NCI-H69 (cell line): ENCODE measurements at places on chromosomes 3 and 15.

- DNase-seq, result no peak
These were observed 133.4 kb downstream of the FOXP1 start for GRCh38 chr3:71450162-71450561.

- peak; percentile 76 for DNase-seq
These were observed 80.5 kb upstream of the SLC24A5 start for GRCh38 chr15:48040166-48040817.

DNA sequence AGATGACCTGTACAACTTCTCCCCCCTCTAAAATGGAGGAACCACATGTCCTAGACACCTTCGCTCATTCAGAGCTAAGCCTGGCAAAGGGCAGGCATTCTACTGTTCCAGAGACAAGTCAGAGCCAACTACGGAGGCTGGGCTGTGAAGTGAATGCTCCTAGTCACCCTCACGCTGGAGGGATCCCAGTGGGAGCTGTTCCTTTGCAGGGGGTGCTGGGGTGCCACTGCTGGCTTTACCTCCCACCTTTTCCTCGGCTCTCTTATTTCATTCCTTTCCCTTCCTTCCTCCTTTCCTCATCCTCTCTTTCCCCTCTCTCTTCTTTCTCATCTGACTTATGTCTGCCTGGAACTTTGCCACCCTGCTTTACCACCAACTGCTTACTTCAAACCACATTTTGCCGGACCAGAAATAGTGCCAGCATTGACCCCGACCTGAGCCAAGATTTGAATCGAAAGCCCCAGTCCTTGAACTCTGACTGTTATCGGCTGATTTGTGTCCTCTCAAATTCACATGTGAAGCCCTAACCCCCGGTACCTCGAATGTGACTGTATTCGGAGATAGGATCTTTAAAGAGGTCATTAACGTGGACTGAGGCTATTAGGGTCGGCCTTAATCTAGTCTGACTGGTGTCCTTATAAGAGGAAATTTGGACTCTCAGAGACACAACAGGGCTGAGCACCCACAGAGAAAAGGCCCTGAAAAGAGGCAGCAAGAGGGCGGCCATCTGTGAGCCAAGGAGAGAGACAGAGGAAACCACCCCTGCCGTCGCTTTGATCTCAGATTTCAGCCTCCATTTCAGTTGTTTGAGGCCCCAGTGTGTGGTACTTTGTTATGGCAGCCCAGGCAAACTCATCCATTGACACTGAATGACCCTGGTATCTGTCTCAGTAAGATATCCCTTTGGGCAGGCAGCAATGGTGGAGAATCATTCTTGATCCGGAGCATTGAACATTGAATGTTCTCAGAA lies 31.3 kb upstream of the TBC1D21 start:
- no peak for DNase-seq

GRCh38 chr3:42339321-42339720 lies 71.1 kb downstream of the LYZL4 start:
- peak; percentile 62 for DNase-seq

DNA sequence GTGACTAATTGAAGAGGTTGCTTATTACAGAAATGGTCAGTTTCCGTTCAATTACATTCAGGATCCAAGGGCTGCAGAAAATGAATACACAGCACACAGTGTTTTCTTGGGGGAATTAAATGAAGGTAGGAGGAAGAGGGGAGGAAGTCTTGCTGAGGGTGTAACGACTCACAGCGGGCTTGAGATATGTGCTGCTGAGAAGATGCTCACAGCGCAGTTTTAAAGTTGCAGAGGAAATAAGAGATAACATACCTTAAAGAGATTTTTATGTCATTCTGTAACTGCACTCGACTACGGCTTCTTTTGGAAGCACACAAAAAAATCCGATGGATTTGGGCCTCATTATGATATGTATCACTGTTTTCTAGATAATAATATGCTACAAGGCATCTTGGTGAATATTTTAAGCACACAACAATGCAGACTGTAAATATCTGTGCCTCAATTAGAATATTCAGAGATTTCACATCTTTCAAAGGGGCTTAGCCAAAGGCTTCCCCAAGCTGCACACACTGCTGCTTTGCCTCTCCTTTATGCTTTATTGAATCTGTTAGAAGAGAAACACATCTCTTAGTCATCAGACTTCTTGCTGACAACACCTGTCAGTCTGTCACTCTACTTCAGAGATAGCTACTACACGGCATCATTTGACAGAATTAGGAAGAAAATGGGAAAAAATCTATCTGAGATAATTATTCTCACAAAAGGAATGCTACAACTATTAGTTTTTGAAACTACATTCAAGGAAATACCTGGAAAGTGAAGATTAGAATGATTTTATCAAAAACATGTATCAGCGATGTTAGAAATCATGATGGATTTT lies 773.2 kb downstream of the OTOL1 start:
- peak; percentile 80 for DNase-seq

GRCh38 chr3:18529631-18530030 lies 104.5 kb upstream of the SATB1 start:
- DNase-seq, result peak; percentile 17

GRCh38 chr3:122774564-122774963 lies 19.1 kb downstream of the HSPBAP1 start:
- no peak for DNase-seq

DNA sequence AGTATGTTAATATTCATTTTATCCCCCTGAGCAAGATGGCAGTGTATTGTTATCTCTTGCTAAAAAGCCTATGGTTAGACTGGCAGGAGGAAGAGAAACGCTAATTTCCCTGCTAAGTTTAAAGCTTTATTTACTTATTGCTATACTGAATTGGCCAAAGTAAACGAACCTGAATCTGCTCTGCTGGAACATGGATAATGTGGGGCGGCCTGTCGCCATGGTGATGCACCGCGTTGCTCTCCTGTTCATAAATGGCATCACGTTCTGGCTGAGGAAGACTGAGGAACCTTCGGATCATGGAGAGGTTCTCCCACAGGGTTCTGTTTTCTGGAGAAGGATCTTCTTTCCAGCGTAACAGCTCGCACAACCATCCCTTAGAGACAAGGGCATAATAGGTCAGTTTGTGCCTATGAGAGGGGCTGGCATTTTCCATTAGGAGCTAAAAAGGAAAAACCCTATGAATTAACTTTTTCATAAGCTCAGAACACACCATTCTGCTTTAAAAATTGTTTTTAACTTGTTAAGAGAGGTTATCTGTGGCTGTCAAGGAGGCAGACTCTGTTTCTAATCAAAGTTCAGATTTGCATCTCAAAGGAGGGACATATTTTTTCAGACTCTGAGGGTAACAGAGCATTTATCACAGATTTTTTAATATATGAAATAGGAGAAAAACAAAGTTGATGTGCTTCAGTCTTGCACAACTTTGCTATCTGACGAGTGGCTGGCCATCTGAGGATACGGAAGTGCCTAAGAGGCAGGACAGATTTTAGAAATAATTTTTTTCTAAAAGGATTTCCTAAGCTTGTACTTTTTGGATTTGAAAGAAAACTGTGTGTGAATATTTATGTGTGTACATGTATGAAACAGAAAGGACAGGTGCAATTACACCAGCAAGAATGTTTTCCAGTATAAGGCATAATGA lies 73.1 kb downstream of the SATB1 start:
- peak; percentile 94 for DNase-seq

DNA sequence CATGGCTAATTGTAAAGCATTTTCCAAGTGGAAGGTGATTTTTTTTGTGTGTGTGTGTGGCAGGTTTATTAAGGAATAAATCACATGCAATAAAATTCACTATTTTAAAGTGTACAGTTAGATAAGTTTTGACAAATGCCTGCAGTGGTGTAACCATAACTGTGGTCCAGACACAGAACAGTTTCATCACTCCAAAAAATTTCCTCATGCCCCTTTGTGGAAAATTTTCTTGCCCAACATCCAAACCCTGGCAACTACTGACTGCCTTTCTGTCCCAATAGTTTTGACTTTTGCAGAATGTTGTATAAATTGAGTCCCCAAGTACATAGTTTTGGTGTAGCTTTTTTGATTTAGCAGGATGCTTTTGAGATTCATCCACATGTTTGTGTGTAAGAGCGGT lies 135.1 kb upstream of the KLHL25 start:
- DNase-seq, result no peak

- DNase-seq, result no peak
These were observed 61.3 kb upstream of the RASGRP1 start for GRCh38 chr15:38625886-38626285.

GRCh38 chr15:90564051-90564450 lies 34.3 kb downstream of the CRTC3 start:
- DNase-seq, result no peak

- DNase-seq, result no peak
These were observed 165.7 kb downstream of the P3H2 start for GRCh38 chr3:189954733-189955665.

DNA sequence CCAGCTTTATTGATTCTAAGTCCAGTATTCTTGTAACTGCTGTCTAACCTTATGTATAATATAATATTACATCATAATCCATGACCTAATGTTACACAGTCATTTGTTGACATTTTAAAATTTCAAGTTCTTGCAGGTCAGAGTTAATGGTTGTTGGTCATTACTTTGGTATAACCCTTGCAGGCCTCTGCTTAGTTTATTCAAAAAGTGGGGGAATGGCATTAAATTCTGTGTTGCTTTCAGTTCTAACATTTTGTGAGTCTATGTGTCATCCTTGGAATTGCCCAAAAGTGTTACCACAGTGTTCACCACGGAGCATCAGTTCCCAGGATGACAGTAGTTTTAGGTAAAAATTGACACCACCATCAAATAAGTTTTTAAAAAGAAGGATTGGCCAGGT lies 174.8 kb upstream of the BCL6 start:
- no peak for DNase-seq

DNA sequence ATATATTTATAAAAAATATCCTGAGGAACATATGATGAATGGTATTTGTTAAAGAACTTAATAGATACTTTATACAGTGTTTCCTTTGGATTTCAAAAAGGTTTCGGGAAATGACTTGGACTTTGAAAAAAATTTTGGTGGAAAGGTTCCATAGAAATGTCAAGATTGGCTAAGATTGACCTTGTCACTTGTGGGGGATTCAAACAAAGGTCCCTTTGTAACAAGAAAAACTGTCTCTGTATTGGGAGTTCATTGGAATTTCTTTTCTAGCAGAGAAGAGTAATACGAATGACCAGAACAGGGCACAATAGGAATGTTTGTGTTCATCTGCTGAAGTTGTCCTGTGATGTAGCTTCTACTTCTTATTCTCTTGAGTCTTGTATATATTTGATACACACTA lies 43.2 kb downstream of the ARHGEF26 start:
- no peak for DNase-seq

- DNase-seq, result no peak
These were observed 309.1 kb upstream of the ICE2 start for GRCh38 chr15:60787837-60788691.

- peak; percentile 33 for DNase-seq
These were observed 23.5 kb upstream of the SQOR start for GRCh38 chr15:45611305-45611704.

- no peak for DNase-seq
These were observed 9.2 kb downstream of the FNDC3B start for GRCh38 chr3:172048599-172048998.

GRCh38 chr3:59531066-59531745 lies 481.4 kb upstream of the CFAP20DC start:
- peak; percentile 70 for DNase-seq
